Caco-2 (cell line): ENCODE measurements at places on chromosomes 12 and 14.

DNA sequence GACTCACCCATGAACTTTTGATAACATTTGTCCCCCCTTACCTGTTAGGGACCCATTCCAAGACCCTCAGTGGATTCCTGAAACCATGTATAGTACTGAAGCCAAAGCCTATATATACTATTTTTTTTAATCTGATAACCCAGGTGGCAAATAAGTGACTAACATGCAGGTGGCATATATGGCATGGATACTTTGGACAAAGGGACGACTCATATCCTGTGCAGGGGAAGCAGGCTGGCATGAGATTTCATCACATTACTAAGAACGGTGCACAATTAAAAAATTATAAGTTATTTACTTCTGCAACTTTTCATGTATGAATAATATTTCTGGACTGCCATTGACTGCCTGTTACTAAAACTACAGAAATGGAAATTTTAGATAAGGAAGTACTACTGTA lies 880.1 kb upstream of the FBXO33 start:
- no peak for DNase-seq

DNA sequence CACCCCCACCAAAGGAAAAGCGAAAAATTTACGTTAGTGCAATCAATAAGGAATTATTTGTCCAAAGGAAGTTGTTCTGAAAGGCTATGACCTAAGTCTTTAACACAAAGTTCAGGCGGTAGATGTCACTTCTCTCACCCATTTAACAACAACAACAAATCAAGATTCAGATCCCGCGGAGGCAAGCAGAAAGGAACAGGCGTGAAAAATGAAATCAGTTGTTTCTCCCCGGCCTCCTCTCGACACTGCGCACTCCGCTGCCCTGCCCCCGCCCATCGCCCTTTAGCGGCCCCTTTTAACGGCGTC lies 1.4 kb downstream of the DENND5B start:
- no peak for DNase-seq

DNA sequence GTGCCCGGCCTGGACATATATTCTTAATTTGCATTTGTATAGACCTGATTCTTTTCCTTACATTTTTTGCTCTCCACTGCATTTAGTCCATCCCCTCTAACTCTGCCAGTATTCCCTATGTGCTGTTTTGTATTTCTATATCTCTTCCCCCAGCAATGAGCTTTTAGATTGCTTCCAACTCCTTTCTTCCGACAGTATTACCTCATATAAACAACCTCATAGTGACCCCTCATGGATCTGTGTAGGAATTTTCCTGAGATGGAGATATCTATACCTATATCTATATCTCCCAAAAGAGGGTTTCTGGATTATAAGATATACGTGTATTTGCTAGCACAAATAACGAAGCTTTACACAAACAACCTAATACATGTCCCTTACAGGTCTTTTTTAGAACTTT lies 161.9 kb downstream of the CRADD start:
- DNase-seq: no peak

DNA sequence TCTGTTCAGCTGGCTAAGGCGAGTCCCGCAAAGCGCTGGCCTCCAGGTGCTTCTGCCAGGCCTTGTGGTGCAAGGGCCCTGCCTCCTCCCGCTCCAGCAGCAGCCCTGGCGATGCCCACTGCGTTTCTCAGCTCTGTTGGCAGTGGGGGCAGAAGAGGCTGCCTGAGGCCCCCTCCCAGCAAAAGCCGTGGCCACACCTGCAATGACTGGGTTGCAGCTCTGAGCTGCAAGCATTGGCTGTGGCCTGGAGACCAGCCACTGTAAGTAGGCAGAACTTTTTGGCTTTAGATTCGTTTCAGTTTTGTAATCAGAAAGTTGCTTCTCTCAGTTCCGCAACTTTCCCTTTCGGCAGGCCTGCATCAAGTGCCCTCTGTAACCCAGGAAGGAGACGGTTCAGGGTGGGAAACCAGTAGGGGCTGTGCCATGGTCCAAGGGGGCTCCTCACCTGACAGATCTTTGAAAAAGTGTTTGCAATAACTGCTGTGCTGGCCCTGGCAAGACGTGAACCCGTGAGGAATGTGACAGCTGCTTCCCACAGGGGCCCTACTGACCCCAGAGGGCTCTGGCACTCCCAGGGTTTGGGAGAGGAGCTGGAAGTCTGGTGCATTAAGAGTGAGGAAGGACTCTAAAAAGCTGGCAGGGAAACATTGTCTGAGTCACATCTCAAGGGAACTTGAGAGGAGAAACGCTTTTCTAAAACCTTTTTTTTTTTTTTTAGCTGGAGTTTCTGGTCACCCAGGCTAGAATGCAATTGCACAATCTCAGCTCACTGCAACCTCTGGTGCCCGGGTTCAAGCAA lies 54.5 kb upstream of the MAX start:
- no peak for DNase-seq

DNA sequence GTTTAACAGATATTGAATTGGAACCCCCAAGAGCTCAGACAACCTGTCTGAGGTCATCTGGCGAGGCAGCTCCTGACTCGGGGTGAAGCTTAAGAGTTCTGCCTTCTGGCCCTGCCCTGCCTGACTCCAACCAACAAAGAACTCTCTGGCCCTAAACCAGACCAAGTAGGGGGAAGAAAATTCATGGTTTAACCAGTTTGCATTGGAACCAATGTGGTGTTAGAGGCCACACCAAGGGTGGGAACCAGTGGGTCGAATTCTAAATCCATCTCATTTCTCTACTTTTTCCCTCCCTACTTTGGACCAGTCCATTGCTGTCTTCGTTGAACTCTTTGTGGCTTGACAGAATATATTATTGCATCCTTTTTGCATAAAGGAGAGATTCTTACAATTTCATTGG lies 30.4 kb upstream of the GSG1 start:
- no peak for DNase-seq

- no peak for DNase-seq
These were observed 58.0 kb downstream of the ZNF664 start for GRCh38 chr12:124031058-124031457.

DNA sequence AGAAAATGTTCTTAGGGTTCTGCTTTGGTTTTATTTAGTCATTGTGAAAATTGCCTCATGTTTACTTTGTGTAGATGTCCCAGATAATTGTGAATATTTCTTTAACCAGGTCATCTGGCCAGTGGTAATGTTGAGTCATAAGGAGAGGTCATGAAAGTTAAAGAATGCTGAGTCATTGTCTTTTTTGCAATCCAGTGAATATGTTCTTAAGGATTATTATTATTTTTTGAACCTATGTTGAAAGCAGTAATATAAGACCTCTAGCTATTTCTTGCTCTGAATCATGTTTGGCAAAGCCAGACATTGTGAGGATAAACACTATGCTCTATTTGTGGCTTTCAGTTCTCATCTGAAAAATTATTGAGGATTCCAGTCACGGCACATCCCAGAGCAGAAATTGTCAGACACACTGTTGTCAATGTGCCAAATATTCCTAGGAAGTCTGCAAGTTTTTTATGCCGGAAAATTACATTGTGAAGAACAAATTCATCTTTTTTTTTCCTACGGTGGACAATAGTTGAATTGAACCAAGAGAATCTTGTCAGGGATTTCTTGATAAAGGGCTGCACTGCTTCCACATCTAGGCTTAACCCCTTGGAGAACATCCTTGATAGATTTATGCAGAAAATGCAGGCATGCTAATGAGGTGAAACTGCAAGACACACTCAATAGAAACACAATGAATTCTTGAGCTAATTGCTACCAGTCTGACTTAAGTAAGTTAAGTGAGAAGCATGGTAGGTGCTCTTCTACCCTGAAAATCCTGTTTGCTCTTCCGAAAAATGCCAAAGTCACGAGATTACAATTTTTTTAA lies 369.6 kb downstream of the ATP23 start:
- peak; percentile 5 for DNase-seq

- peak; percentile 19 for DNase-seq
These were observed 121.3 kb downstream of the RPS29 start for GRCh38 chr14:49464885-49465284.

DNA sequence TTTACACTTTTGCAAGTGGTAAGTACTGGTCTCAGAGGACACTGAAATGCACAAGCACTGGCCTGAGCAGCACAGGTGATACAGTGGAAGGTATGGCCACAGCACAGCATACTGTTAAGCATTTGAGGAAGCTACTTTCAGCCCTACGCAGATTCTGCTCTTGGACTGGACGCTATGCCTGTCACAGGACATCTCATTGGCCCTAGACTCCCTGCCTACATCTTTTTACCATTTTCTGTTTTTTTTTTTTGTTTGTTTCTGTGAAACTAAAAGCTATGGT lies 144.2 kb upstream of the ABCD2 start:
- DNase-seq: no peak

- no peak for DNase-seq
These were observed 27.3 kb downstream of the TTC5 start for GRCh38 chr14:20278414-20278813.

GRCh38 chr14:44309331-44309730 lies 197.8 kb downstream of the FSCB start:
- no peak for DNase-seq

GRCh38 chr14:58077621-58078020 lies 74.4 kb downstream of the ARMH4 start:
- DNase-seq: no peak
